CD14-positive monocyte (primary cell): ENCODE measurements at places on chromosomes 13 and 19.

DNA sequence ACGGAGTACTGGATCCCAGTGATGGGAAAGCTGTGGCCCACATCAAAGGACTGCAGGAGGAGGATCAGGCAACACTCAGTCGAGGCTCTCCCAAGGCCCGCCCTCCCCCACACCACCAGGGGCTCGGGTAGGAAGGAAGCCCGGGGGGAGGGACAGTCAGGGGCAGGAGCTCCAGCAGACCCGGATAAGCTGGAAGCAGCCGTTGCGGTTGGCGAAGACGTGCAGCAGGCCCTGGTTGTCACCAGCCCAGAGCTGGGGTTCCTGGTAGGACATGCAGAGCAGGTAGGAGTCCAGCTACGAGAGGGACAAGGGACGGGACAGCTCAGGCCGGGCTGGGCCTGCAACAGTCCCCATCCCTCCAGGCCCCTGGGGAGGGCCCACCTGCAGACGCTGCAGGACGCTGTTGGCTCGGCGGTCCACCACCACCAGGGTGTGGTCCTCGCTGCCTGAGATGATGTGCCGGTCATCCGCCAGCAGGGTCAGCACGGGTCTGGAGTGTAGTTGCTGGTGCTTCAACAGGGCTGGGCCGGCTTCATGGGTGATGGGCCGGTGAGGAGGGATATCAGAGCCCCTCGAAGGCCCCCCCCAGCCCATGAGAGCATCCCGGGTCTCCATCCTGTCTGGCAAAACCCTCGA is 1.9 kb downstream of the GNG14 start:
- no peaks in the 10 kb centered on the region for H3K36me3 ChIP-seq
- H3K27ac ChIP-seq: no peak overlapping the region
- H3K27me3 ChIP-seq: no peaks in the 10 kb centered on the region
- no peaks in the 10 kb centered on the region for H3K4me1 ChIP-seq
- H3K4me3 ChIP-seq: no peak overlapping the region
- no peak for DNase-seq

DNA sequence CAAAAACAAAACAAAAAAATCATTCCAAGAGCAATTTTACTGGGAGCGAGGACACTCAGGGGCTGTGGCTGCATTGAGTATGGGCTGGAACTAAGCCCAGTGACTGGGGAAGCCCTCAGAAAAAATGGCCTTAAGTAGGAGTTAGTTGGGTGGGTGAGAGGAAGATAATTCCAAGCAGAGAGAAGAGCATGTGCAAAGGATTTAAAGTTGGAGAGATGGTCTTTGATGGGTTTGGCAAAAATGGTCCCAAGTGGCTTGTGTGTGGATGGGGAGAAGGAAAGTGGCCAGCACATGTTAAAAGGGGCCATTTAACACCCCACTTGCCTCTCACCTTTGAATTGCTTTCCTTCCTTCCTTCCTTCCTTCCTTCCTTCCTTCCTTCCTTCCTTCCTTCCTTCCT is 6.7 kb upstream of the CYP4F22 start:
- DNase-seq: no peak
- no peaks in the 10 kb centered on the region for H3K27me3 ChIP-seq
- no peak overlapping the region for H3K4me3 ChIP-seq
- H3K36me3 ChIP-seq: no peaks in the 10 kb centered on the region
- H3K27ac ChIP-seq: no peak overlapping the region

- peaks cover 5% of the 10 kb centered on the region for H3K36me3 ChIP-seq
- H3K27ac ChIP-seq: peak overlapping the region; percentile 92
- no peak for DNase-seq
- H3K4me3 ChIP-seq: no peak overlapping the region
- peaks cover 71% of the 10 kb centered on the region for H3K4me1 ChIP-seq
Measured at GRCh38 chr13:99311137-99311536, 3.9 kb upstream of the GPR183 start.

GRCh38 chr13:42083138-42083770 is 34.8 kb downstream of the DGKH start:
- DNase-seq: no peak
- H3K4me1 ChIP-seq: no peaks in the 10 kb centered on the region
- no peaks in the 10 kb centered on the region for H3K27me3 ChIP-seq
- H3K4me3 ChIP-seq: no peak overlapping the region

- no peak for DNase-seq
- no peak overlapping the region for H3K4me3 ChIP-seq
- H3K27ac ChIP-seq: no peak overlapping the region
- no peaks in the 10 kb centered on the region for H3K27me3 ChIP-seq
- no peaks in the 10 kb centered on the region for H3K36me3 ChIP-seq
Measured at GRCh38 chr13:113663934-113664333, 3.1 kb upstream of the GRK1 start.

GRCh38 chr13:60788156-60788829 is 391.3 kb downstream of the TDRD3 start:
- no peak for DNase-seq
- no peak overlapping the region for H3K27ac ChIP-seq
- H3K36me3 ChIP-seq: no peaks in the 10 kb centered on the region
- no peak overlapping the region for H3K4me3 ChIP-seq
- no peaks in the 10 kb centered on the region for H3K27me3 ChIP-seq

- no peaks in the 10 kb centered on the region for H3K36me3 ChIP-seq
- peak within 1 kb of the TSS; percentile 99 for H3K27ac ChIP-seq
- H3K27me3 ChIP-seq: no peaks in the 10 kb centered on the region
- peak; percentile 99 for DNase-seq
Measured at GRCh38 chr19:19404879-19405860, at the start of gene GATAD2A. Gene GATAD2A (plus strand): TSS chr19:19405675. CDS start chr19:19465346, 59,671 bp downstream.

DNA sequence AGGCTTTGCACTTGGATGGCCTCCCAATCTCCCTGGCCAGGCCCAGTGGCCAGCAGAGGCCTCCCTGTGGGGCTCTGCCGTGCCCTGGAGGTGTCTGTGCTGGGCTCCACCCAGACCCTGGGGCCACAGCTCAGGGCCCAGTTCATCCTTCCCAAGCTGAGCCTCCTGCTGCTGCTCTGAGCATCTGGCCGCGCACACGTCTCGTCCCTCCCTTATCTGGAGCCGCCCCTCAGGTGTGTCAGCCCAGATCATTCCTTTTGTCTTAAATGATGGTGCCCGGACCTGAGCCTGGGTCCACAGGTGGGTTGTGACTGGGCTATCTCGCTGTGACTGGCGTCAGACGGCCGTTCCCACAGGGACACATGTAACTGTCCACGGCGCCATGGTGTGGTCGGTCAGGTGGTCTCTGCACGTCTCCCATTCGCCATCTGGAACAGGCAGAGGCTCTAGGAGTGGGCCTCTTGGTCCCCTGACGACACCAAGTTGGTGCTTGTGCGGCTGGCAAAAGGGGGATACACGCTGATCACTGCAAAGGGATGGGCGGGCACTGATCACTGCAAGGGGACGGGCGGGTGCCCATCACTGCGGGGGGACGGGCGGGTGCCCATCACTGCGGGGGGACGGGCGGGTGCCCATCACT is 14.3 kb upstream of the ZNF554 start:
- H3K36me3 ChIP-seq: peaks cover 36% of the 10 kb centered on the region
- H3K27ac ChIP-seq: no peak overlapping the region
- H3K27me3 ChIP-seq: no peaks in the 10 kb centered on the region
- no peak overlapping the region for H3K4me3 ChIP-seq
- no peaks in the 10 kb centered on the region for H3K4me1 ChIP-seq

DNA sequence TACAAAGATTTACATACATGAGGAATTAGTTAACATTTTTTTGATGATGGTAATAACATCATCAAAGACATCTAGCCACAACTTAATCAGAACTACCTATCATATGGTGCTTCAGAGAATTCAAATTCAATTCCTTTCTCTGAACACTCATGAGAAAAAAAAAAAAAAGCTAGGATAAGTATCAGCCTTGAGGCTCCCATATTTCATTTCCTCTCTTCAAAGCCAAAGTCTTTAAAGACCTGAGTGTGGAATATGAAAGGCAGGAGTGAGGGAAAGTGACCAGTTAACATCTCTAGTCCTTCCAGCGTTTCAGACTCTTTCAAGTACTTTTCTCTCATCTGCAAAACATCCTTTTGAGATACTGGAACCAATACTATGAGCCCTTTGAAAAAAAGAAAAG is 137.5 kb downstream of the DCLK1 start:
- H3K4me1 ChIP-seq: no peaks in the 10 kb centered on the region
- DNase-seq: no peak
- H3K27ac ChIP-seq: no peak overlapping the region
- H3K27me3 ChIP-seq: no peaks in the 10 kb centered on the region

GRCh38 chr13:27269114-27269665 is 1.4 kb upstream of the RASL11A start:
- H3K4me3 ChIP-seq: no peak overlapping the region
- DNase-seq: no peak
- peaks cover 42% of the 10 kb centered on the region for H3K4me1 ChIP-seq
- H3K27ac ChIP-seq: no peak overlapping the region
- H3K27me3 ChIP-seq: peaks cover 2% of the 10 kb centered on the region

DNA sequence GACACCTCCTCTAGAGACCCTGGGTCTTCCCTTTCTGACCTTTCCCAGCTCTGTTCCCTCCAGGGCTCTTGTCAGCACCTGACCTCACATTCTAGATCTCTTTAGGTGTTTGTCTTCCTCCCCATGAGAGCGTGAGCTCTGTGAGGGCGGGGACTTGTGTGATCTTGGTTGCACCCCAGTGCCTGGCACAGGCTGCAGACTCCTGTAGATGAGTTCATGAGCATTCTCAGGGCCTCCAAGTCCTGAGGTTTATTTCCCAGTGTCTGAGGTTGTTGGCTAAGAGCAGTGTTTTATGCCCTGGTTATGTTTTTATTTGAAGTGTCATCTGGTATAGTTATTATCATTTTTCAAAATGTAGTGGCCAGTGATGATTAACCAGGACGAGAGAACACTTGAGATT is 596 bp downstream of the CEACAM4 start:
- peaks cover 72% of the 10 kb centered on the region for H3K4me1 ChIP-seq
- no peak for DNase-seq
- peaks cover 5% of the 10 kb centered on the region for H3K36me3 ChIP-seq
- H3K27ac ChIP-seq: peak overlapping the region; percentile 90
- H3K4me3 ChIP-seq: peak overlapping the region; percentile 80
- H3K27me3 ChIP-seq: no peaks in the 10 kb centered on the region

GRCh38 chr13:49265822-49266221 is 18.1 kb downstream of the CDADC1 start:
- DNase-seq: no peak
- no peaks in the 10 kb centered on the region for H3K4me1 ChIP-seq
- no peaks in the 10 kb centered on the region for H3K27me3 ChIP-seq
- H3K36me3 ChIP-seq: peaks cover 71% of the 10 kb centered on the region

GRCh38 chr13:67554746-67555452 is 324.8 kb upstream of the PCDH9 start:
- H3K36me3 ChIP-seq: no peaks in the 10 kb centered on the region
- H3K4me1 ChIP-seq: no peaks in the 10 kb centered on the region
- H3K27ac ChIP-seq: no peak overlapping the region
- no peak for DNase-seq

DNA sequence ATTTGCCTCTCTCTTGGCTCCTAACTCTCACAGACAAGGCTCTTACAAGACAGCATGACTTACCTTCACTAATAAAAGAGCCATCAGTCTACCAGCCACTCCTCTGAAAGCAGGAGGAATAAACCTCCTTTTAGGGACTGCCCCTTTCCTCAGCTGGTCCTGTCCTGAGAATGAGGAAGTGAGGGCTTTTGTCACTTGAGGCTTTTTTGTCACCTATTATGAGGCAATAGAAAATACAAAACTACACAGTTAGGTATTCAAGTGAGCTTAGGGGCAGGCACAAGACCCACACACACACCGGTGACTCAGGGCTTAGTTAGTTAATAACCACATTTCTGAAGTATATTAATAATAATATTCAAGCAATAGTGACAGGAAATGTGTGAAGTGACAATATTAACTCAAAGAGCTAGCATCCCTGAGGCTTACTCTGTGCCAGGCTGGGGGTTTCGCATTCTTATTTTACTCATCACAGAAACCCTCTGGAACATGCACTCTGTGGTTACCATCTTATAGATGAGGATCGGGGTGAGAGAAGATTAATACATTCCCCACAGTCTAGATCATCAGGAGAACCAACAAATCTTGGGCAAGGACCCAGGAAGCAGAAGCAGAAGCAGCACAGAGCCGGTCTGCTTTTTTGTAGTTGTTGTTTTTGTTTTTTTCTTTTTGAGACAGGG is 379.9 kb downstream of the LIG4 start:
- H3K4me3 ChIP-seq: no peak overlapping the region
- DNase-seq: no peak
- H3K27ac ChIP-seq: no peak overlapping the region
- no peaks in the 10 kb centered on the region for H3K36me3 ChIP-seq
- no peaks in the 10 kb centered on the region for H3K27me3 ChIP-seq

- H3K36me3 ChIP-seq: no peaks in the 10 kb centered on the region
- H3K27ac ChIP-seq: no peak overlapping the region
- H3K27me3 ChIP-seq: peaks cover 17% of the 10 kb centered on the region
- DNase-seq: no peak
- H3K4me1 ChIP-seq: no peaks in the 10 kb centered on the region
- no peak overlapping the region for H3K4me3 ChIP-seq
Measured at GRCh38 chr13:25109341-25109740, 13.4 kb downstream of the PABPC3 start.

GRCh38 chr13:38657191-38657590 is 29.7 kb upstream of the FREM2 start:
- no peaks in the 10 kb centered on the region for H3K27me3 ChIP-seq
- DNase-seq: no peak
- H3K4me1 ChIP-seq: no peaks in the 10 kb centered on the region
- no peak overlapping the region for H3K4me3 ChIP-seq
- no peak overlapping the region for H3K27ac ChIP-seq

DNA sequence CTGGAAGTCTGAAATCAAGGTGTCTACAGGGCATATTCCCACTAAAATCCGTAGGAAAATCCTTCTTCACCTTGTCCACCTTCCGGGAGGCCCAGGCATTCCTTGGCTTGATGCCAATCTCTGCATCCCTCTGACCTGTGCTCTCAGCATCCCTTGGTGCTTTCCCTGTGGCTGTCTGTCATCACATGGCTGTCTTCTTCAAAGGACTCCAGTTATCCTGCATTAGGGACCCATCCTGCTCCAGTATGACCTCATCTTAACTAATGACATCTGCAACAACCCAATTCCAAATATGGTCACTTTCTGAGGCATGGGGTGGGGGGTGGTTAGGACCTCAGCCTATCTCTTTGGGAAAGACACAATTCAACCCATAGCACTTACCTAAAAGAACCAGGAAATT is 423.8 kb downstream of the IRS2 start:
- no peak overlapping the region for H3K4me3 ChIP-seq
- no peaks in the 10 kb centered on the region for H3K27me3 ChIP-seq
- no peak for DNase-seq
- H3K36me3 ChIP-seq: no peaks in the 10 kb centered on the region
- peaks cover 15% of the 10 kb centered on the region for H3K4me1 ChIP-seq
- no peak overlapping the region for H3K27ac ChIP-seq

- H3K27me3 ChIP-seq: no peaks in the 10 kb centered on the region
- no peaks in the 10 kb centered on the region for H3K36me3 ChIP-seq
- H3K4me3 ChIP-seq: no peak overlapping the region
- no peak overlapping the region for H3K27ac ChIP-seq
- no peak for DNase-seq
- no peaks in the 10 kb centered on the region for H3K4me1 ChIP-seq
Measured at GRCh38 chr13:73991884-73992283, 142.3 kb downstream of the KLF12 start.

- no peak overlapping the region for H3K27ac ChIP-seq
- peaks cover 32% of the 10 kb centered on the region for H3K4me1 ChIP-seq
- no peak overlapping the region for H3K4me3 ChIP-seq
- H3K27me3 ChIP-seq: no peaks in the 10 kb centered on the region
- peak; percentile 65 for DNase-seq
Measured at GRCh38 chr19:3161453-3161852, 17.1 kb upstream of the S1PR4 start.
